ENCODE measurements at places on chromosomes 5 and 9.

- DNase-seq, result no peak
Observed at GRCh38 chr9:101421653-101422065, 13.9 kb downstream of the ALDOB start.

- no peak for DNase-seq
Observed at GRCh38 chr9:28073270-28073669, 500.0 kb upstream of the C9orf72 start.

DNA sequence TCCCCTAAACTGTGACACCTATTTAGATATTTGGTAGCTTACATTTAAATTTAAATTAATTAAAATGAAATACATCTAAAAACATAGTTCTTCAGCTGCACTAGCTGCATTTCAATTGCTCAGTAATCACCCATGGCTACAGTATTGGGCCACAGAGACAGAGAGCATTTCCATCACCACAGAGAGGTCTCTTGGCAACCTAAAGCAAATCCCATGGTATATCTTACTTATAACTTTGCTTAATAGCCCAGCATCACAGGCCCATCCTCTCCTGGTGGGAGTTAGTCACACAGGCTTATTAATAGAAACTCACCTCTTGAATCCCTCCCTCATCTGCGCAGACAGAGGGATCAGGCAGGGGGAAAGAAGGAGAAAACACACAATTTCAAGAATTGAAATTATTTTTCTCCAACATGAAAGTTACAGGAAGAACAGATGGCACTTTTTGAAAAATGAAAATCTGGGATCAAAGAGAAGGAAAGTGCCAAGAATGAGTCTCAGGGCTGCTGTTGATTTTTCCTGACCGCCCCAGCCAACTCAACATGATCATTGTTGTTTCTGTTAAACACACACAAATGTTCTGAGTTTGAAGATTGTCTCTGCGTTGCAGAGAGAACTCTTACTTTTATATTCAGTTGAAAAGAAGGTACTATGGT lies 144.6 kb downstream of the CMYA5 start:
- DNase-seq, result no peak

DNA sequence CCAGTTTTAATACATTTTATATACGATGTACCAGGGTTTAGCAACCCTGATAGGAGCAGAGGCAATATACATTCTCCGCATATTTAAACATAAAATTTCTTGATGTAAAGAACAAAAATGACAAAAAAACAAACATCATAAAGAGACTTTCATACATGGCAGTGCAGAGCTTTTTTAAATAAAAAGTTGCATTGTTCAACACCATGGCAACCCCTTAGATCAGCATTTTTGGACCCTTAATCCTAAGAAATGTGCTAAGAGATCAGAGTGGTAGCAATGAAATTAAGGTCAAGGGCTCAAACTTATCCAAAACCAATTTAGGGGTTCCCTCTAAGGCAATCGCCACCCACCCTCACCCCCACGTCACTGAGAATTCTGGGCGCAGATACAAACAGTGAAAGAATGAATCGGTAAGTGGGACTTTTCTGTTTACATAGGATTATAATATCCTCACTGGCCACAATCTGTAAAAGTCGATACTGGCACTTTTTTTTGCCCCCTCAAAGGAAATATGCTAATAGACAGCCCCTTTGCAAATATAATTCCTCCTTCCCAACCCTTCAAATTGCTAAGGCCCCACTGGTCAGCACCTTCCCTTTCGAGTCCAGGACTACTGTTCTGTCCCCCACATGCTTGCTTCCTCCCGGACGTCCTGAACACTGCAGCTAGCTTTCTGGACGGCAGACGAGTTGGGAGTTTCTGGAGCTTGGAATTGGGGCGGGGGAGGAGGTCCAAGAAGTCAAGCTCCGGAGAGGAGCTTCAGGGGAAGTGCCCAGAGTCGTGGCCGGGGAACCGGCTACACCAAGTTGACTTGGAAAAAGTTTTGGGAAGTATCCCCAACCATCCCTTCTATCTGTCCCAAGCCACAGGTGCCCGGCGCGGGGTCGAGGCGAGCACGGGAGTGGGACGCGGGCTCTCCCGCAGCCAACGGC lies 2.2 kb downstream of the GAS1 start:
- no peak for DNase-seq

GRCh38 chr5:132114150-132115121 lies 40.8 kb downstream of the CSF2 start:
- DNase-seq, result no peak

GRCh38 chr5:78716206-78716605 lies 67.6 kb upstream of the LHFPL2 start:
- DNase-seq, result no peak

GRCh38 chr5:150126921-150127265 lies 28.8 kb downstream of the PDGFRB start:
- DNase-seq, result no peak

GRCh38 chr5:151023047-151023615 lies 2.7 kb downstream of the GPX3 start:
- DNase-seq, result no peak

- DNase-seq, result no peak
Observed at GRCh38 chr5:157611571-157612476, 36.2 kb upstream of the ADAM19 start.

DNA sequence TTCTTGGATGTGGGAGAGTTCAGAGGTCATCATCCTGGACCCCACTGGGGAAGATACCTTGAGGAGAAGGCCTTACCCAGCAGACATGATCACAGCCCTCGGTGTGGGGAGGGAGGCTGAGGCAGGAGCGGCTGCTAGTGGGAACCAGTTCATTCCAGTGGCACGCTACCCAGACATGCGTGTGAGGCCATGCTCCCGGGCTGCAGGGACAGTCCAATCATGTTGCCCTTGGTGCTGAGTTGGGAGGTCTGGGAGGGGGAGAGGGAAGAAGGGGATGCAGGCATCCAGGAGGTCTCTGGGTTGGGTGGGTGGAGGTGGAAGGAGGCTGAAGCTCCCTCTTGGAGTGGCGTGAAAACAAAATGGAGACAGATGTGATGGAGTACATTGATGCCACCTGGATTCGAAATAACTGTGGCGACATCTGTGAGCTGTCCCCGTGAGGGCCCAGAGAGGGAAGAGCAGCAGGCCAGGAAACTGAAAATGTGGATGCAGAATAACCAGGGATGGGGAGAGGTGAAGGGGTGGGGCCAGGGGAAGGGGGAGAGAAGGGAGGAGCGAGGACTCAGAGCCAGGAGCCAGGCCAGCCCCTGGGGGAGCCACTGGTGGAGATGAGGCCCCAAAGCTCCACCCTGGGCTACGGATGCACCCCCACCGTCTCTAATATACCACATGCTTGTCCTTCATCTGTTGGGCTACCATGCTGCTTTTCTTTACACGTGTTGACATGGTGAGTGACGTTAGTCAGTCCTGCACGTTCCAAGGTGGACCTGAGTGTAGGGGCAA lies 16.2 kb downstream of the NDUFS6 start:
- DNase-seq, result no peak

DNA sequence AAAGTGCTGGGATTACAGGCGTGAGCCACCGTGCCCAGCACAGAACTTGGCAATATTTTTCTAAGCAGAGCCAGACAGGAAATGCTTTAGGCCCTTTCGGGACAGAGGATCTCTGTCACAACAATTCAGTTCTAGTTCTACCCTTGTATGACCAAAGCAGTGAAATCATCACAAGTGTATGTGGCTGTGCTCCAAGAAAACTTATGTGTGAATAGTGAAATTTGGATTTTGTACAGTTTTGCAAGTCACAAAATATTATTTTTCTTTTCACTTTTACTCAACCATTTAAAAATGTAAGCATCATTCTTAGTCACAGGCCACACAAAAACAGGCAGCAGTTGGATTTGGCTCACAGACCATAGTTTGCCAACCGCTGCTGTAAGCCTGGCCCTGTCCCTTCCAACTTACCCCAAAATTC lies 20.4 kb upstream of the PRUNE2 start:
- DNase-seq, result no peak

All from frontal cortex (tissue), 4 donors.